ENCODE measurements at places on chromosomes 6 and 20.

GRCh38 chr6:35297601-35298481, at the start of gene DEF6:
Gene DEF6 (plus strand): TSS chr6:35297818. CDS start chr6:35297857, 39 bp downstream.
- DNase-seq: no peak

GRCh38 chr20:19735446-19735845, 22.6 kb upstream of the RIN2 start:
- DNase-seq: peak; percentile 88

DNA sequence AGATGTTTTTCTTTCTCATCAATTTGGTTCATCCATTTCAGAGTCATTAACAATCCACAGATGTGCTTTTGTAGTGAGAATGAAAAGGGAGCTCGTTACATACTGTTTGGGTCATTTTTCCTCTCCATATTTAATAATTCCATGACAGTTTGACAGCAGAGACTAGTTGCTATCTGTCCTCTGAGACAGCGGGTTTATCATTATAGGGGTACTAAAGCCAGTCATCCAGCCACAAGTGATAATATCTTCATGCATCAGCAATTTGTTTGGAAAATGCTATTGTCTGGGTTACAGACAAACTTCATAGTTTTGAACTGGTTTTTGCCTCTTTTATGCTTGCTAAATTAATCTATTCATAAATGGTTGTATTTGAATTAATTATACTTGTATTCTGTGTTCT, 350.6 kb upstream of the FLRT3 start:
- no peak for DNase-seq

- DNase-seq: no peak
These were observed 13.9 kb upstream of the CLIC5 start for GRCh38 chr6:46029602-46030001.

- peak; percentile 50 for DNase-seq
These were observed at the start of gene CRYBG1 for GRCh38 chr6:106360410-106360988. Gene CRYBG1 (plus strand): TSS chr6:106360717. CDS start chr6:106360909, 192 bp downstream.

DNA sequence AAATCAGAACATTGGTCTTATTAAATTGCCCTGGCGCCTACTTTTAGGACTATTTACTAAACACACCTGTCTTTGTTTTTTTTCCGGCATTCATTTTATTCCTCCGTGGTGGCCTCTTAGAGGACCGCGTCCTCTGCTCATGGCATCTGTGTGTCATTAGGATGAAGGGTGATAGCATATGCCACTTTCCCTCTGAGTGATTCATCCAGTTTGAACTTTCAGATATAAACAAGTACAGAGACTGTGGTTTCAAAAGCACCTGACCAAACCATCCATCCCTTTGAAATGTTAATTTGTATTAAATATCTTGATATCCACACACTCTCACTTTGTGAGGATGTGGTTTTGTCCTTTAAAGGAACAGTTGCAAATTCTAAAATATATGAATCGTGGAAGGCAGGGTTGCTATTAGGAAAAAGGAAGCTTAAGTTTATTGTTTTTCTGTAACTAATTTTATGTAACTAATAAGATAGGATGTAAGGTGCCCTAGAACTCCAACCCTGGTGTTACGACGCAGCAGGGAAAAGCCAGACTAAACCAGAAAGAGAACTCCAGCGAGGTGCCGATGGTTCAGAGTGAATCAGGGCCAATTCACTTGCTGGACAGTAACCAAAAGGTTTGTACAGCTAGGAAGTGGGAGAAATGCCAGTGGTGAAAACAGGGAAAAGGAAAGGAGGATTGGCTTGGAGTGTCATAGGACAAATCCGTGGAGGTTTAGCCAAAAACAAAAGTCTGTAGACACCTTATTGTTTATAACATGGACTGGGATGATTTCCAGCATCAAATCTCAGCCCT, 98.7 kb downstream of the SHLD1 start:
- DNase-seq: peak; percentile 29

DNA sequence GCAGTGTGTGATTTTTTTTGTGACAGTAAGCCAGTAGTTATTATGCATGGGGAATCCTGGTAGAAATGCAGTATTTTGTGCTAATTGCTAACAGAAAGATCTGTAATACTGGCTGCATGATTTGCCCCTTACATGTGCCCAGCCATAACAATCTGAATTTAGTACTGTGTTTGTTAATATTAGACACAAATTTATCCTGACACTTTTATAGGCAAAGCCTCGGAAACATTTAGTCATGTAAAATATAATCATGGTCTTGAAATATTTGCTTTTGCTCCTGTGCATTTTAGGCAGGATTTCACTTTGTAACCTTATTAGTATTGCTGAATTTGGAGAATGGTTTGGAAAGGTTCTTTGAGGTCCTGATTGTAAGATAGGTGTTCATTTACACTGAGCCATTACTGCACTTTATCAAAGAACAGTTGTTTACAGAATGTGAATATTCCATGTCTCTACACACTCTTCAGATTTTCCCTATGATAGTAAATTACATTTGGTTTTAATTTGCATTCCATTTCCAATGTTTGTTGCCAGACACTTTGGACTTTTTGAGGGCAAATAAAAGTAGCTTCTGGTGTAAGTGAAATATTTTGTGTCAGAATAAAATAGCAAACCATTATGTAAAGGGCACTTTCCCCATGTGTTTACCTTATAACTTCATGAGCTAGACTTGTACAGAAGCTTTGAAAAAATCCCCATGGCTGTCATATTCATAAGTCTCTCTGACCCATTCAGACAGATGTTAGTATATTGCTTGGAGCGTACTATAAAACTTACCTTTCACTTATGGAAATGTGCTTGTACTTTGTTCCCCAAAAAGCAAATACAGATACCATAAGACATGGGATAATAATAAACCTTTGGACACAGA, 349.9 kb downstream of the ARHGAP18 start:
- no peak for DNase-seq

- no peak for DNase-seq
These were observed 123.4 kb downstream of the C6orf118 start for GRCh38 chr6:165186041-165186440.

DNA sequence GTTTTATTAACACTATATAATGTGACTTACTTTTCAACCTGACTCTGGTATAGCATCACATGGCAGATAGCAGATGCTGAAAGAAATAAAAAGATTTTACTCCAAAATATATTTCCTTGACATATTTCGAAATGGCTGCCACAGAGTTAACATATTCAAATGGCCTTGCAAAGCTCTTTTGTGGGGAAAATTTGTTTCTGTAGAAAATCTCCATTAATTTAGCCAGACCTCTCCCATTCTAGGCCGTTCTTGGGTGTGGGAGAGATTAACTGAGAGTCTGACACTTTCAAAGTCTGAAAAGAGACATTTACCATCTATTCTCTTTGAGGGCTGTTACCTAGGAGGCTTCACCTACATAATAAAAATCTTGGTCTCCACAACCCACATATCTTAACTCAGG, 217.2 kb downstream of the OTOR start:
- DNase-seq: no peak

DNA sequence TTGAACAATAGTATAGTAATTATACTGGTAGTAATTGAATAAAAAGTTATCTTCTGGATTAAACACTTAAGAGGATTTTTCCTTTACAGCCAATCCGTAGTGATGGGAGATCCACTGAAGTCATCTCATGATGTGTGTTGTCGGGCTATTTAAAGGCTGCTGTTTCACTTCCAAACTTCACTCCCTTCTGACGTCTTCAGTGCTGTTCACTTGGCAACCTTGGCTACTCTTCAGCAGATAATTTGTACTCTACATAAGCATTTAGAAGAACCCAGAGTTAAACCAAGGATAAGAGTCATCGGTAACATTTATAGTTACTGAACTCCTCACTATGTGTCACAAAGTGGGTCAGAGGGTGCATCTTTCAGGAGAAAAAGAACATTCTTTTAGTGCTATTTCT, 179.1 kb upstream of the EYA4 start:
- no peak for DNase-seq

- no peak for DNase-seq
These were observed 42.7 kb upstream of the SLC22A2 start for GRCh38 chr6:160301339-160301738.

GRCh38 chr20:47293631-47294030, 62.9 kb downstream of the ZMYND8 start:
- no peak for DNase-seq

- DNase-seq: no peak
These were observed 291.9 kb downstream of the PLCB1 start for GRCh38 chr20:8424010-8424409.

- peak; percentile 58 for DNase-seq
These were observed 50.9 kb upstream of the FAM184A start for GRCh38 chr6:119129148-119129967.

DNA sequence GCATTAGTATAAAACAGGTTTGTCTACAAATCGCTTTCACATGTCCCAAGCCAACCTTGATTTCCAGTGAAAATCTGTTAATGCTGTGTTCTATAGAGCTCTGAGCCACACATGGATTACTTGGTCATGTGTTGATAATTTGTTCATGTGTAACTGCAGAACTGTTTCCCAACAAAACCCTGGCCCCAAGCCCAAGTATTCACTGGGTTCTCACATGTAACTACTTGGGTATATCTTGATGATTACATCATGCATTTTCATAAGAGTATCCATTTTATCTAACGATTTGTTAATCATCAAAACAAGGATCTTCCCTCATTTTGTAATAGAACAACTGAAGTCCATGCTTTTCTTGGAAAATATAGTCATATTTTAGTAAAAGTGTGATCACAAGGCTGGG, 657.6 kb downstream of the PRKN start:
- DNase-seq: no peak

- DNase-seq: no peak
These were observed 174.0 kb upstream of the MAN1A1 start for GRCh38 chr6:119523556-119523955.

DNA sequence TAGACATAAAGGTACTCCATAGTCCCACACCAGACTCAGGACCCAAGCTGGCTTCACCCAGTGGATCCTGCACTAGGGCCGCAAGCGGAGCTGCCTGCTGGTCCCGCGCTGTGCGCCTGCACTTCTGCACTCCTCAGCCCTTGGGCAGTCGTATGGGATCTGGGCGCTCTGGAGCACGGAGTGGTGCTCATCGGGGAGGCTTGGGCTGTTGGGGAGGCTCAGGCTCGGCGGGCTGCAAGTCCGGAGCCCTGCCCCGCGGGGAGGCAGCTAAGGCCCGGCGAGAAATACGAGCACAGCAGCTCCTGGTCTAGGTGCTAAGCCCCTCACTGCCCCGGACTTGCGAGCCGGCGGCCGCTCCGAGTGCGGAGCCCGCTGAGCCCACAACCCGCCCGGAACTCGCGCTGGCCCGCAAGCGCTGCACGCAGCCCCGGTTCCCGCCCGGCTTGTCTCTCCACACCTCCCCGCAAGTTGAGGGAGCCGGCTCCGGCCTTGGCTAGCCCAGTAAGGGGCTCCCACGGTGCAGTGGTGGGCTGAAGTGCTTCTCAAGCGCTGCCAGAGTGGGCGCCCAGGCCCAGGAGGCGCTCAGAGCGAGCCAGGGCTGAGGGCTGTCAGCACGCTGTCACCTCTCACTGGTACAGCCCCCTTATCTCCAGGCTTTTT, 33.4 kb upstream of the GCNT2 start:
- DNase-seq: no peak

DNA sequence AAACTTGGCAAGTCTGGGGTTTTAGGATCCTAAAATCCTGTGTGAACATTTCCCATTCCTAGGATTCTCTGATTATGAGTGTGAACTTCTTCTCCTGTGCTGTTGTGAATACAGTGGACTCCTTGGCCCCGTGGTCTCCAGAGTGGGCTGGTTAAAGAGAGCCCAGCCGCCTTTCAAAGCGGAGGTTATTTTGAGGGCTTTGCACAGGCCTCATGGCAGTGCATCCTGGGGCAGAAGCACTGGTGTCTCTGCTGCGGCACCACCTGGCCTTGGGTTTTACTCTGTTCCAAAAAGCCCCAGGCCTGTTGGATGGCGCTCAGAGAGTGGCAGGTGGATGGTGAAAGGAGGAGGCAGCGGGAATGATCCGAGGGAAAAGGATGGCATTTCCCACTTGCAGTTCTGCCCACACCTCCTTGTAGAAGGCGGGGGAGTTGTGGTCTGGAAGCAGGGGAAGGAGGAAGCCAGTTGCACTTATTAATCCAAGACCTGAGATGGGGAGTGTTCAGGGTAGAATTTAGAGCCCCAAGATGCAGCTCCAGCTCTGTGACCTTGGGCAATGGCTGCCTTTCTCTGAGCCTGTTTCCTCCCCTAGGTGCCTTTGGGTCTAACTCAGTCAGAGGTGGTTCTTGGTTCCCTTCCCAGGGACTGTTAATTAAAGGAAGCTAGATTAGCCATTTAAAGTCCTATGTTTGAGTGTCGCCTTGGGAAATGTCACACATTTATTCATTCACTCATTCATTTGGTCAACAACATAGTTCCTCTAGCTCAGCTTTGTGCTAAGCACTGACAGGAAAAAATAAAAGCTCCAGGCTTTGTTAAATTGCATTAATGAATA, 22.4 kb downstream of the MMP24 start:
- no peak for DNase-seq

GRCh38 chr20:57698116-57698866, 11.5 kb downstream of the PMEPA1 start:
- peak; percentile 98 for DNase-seq

- no peak for DNase-seq
These were observed 94.1 kb downstream of the CDH26 start for GRCh38 chr20:60052322-60052721.

GRCh38 chr6:118895859-118896258, 1.9 kb downstream of the ASF1A start:
- DNase-seq: no peak

DNA sequence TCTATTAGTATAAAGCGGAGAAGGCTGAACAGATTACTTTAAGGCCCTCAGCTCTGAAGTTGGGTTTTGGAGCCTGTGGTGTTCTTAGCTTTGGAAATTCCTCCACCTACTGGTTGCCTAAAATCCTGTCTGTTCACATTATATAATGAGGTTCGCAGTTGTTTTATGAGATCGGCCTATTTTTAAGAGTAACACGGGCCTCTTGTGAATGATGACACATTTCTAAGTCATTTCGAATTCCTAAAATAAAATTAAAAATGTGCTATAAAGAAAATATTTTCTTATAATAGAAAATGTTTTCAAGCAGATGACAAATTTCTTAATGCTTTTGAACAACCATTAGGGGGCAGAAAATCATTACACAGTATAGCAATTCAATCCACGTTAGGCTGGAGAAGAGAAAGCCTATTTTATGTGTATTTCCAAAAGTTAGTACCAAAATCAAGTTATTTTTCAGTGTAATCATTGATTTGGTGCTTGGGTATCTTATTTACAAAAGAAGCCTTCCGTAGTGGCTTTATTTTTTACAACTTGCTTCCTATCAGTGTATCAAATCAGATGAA, 15.8 kb upstream of the FAM8A1 start:
- peak; percentile 72 for DNase-seq

- no peak for DNase-seq
These were observed 73.9 kb downstream of the PLG start for GRCh38 chr6:160775792-160776580.

DNA sequence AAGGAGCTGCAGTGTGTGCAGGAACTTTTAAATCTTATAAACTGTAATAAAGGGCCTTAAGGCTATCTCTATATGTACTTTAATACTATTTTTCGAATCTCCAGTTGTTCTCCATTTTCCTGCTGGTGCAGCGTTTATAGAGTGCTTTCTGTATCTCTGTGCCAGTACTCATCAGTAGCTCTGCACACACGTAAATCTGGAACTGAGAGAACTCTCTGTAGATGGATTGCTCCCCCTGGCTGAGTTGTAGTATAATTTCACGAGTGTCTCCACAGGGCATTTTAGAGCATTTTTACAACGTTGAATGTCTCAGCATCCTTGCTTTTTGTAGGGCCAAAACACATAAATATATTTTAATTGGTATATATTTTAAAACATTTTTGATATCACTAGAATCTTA, 256.5 kb downstream of the TRDN start:
- peak; percentile 3 for DNase-seq

- DNase-seq: no peak
These were observed 70.0 kb upstream of the TBXT start for GRCh38 chr6:166237617-166238016.

Data from COLO829 (cell line).